Activated CD8-positive, alpha-beta memory T cell treated with anti-CD3 and anti-CD28 coated beads, Interleukin-2, amount 10 ng/mL, durations not matched to agents 7 days and 5 days (primary cell): ENCODE measurements at places on chromosomes 2 and 18.

DNA sequence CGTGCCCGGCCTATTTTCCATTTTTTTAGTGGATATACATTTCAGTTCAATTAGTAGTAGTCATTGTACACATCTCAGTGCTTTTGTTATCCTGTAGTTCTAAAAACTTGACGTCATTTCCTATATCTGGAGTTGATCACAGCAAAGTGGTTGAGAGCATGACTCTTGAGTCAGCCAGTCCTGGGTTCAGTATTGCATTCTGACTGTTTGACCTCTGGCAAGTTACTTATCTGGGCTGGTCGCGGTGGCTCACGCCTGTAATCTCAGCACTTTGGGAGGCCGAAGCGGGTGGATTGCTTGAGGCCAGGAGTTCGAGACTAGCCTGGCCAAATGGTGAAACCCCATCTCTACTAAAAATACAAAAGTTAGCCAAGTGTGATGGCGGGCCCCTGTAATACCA is 50.4 kb upstream of the PPM1B start:
- peak; percentile 49 for DNase-seq

GRCh38 chr2:11540148-11540995 is 6.5 kb downstream of the GREB1 start:
- no peak for DNase-seq

DNA sequence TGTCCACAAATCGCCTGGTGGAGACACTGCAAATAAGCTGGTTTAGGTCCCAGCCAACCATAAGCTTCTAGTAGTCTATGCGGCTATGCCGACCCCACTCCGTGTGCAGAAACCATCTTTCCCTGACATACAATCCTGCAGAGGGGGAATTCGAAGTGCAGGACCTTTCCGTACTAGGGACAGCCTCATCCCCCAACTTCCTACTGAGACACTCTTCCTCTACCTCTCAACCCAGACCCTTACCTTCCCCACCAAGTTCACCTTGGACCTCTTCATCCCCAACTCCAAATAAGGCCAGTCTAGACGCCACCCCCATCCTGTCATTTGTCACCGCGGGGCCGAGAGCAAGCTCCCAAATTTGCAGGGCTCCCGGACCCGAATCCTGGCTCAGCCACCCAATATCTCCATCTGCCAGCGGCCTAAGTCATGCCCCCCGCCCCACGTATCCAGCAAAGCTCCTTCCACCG is 496 bp downstream of the SUCLG1 start:
- DNase-seq = peak; percentile 59

- no peak for DNase-seq
These were observed 29.9 kb upstream of the TRIB2 start for GRCh38 chr2:12686708-12687283.

GRCh38 chr18:48826271-48826670 is 124.5 kb downstream of the SMAD7 start:
- peak; percentile 26 for DNase-seq

DNA sequence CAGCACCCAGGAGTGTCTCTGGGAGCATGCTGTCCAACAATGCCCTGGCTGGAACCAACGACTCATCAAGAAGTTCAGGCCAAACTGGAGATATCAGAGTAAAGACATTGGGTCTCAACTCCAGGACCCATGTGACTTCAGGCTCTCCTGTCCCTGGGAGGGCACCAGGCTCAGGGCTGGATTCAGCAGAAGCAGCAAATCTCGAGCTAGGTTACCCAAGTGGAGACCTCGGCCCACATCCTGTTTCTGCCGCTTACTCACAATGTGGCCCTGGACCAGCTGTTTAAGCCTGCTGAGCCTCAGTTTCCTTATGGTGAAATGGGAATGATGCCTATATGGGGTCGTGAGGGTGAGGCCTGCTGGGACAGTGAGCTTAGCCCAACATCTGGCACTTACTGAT is 9.3 kb upstream of the OTOF start:
- DNase-seq = peak; percentile 67

DNA sequence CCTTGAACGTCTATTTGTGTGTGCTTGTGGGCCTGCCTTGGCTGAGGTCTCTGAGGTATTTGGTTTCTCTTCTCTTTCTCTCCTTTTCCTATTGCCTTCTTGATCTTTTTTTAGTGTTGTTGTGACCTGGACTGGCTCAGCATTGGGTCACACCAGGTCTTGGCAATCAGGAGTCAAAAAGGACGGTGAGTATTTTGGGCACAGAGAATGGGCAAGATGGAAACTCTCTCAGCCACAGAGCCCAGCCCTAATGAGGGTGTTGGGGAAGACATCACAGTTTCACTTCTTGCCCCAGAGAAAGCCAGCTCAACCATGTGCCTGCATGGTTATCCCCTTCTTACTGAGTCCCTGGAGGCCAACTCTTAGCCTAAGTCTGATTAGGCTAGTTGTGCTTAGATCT is 13.7 kb upstream of the INO80C start:
- DNase-seq = no peak
